ENCODE measurements at places on chromosomes 1 and 21. TPM values are rescaled to one million over a fixed set of nuclear protein-coding genes. Genes with fewer than 3 reads are reported as not detected.
A peak's percentile ranks its signal among the peaks of the same experiment; 100 is the strongest.

DNA sequence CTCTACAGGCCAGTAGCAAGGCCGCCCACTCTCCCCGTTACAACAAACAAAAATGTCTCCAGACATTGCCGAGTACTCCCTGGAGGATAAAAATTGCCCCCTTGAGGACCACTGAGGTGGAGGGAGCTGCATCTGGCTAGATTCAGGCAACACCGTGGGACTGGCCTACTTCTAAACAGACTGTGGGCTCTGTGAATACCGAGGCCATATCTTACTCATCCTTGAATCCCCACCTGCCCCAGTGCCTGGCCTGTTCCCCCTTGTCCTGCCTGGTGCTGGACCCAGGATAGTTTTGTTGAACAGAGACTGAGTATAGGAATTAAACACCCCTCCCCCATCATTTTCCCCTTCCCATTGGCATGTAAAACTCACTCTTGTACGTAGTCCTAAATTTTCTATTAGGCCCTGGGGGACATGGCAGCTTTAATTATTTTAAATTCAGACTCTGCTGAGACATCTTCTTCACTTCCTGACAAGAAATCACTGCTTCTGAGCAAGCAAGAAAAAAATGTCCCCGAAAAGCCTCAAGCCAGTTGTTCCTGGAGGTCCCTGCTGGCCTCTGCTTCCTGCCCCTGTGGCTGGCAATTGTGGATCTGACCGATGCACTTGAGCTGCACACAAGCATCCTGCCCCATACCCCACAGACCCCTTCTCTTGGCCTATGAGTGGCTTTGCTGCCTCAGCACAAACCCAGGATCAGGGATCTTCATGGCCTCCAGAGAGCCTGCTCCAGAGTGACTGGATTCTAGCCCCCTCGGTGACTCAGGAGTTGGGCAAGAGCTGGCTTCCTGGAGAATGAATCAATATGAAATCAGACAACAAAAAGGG is 111.0 kb downstream of the ACTL8 start:
- no peak for DNase-seq

ATP1A2 gene
- total RNA-seq: 8.1 TPM

GRCh38 chr1:155809088-155809487 is 47.9 kb downstream of the GON4L start:
- DNase-seq: no peak

DNA sequence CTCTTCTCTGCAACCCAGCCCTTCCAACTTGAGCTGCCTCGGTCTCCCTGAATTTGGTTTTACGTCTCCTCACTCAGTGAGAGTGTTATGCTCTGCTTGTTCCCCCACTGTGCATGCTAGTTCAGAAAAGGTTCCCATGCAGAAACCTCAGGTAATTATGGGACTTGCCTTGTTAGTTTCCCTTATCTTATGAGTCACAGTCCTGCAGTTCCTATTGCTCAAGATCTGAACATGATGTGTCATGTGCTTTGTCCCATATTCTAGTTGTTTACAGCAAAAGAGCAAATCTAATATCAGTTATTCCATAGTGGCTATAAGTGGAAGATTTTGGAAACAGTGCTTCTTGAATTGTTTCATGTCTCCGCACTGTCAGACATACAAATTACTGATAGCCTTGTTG is 74.4 kb downstream of the DUSP10 start:
- DNase-seq: no peak

PITHD1 gene
- 70.8 TPM for total RNA-seq

DNA sequence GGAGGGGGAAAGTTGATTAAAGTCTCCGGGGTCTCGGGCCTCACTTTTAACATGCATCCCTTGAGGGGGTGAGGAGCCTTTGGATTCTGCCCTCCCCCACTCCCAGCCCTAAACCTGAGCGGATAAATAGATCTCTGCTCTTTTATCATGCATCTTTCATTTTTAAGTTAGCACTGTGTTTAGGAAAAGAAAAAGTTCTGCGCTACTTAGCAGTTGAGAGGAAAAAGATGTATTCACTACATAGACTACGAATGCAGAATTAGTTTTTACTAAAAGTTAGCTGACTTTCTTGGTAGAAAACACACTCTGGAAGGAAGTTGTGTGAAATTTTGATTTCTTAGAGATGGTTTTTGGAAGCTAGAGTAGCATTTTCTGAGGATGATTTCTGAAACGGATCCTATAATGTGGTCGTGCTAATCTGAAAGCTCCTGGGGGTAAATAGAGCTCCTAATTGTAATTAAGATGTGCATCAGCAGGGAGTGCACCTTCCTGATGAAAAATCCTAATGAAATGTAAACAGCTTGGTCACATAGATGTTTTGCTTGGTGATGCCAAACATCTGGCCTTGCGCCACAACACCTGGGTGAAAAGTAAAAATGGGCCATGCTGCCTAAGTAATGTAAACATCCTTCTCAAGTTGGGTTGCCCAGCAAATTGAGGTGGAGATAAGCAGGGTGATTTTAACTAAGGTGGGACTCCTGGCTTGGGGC is 1.8 kb downstream of the ROR1 start:
- DNase-seq: no peak

JAM2 gene
- total RNA-seq: 10.5 TPM

DNA sequence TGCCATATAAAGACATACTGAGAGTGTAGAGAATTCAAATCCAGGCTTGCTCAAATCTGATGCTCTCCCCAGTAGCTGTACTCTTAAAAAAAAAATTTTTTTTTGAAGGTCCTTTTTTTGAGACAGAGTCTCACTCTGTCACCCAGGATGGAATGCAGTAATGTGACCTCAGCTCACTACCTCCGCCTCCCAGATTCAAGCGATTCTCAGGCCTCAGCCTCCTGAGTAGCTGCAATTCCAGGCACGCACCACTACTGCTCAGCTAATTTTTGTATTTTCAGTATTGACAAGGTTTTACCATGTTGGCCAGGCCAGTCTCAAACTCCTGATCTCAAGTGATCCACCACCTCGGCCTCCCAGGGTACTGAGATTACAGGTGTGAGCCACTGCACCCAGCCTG is 28.7 kb downstream of the STYXL2 start:
- no peak for DNase-seq

LY9 gene
- 3.2 TPM for total RNA-seq

CDA gene
- 9.7 TPM for total RNA-seq

DNA sequence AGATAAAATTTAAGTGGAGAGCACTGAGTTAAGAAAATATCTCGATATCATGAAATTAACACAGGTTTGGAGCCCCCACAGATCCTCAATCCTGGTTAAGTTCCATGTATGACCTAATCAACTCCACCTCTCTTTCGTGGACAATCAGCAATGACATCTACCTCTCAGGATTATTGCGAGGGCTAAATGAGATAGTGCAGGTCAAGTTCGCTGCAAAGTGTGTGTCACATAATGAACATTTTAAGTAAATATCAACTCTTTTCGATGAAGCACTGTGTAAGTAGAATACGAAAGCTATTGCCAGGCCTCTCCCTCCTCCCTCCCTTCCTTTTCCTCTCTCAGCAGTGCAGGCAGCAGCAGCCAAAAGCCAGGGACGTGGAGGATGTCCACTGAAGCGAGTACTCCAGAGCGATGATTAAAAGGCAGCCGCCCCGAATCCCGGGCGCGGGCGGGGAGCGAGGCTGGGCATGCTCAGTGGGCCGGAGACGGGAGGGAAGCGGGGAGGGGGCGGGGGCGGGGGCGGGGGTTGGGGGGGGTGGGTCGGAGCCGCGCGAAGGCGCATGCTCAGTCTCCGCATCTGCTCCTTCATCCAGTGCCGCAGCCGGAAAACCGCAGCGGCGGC is at the start of gene CAMSAP2:
Gene CAMSAP2, plus strand, starts transcription at position 567 of the 622 bp plus-strand sequence. CDS start 935 bp downstream, outside the sequence.
- DNase-seq: peak; percentile 10

HIVEP3 gene
- total RNA-seq: 3.2 TPM

All from esophagus squamous epithelium (tissue), 5 donors.